ENCODE measurements at places on chromosomes 5 and 9.

GRCh38 chr5:104241046-104241445 lies 678.5 kb upstream of the NUDT12 start:
- DNase-seq: no peak

GRCh38 chr9:132722564-132723065 lies 52.4 kb downstream of the GTF3C4 start:
- DNase-seq: no peak

DNA sequence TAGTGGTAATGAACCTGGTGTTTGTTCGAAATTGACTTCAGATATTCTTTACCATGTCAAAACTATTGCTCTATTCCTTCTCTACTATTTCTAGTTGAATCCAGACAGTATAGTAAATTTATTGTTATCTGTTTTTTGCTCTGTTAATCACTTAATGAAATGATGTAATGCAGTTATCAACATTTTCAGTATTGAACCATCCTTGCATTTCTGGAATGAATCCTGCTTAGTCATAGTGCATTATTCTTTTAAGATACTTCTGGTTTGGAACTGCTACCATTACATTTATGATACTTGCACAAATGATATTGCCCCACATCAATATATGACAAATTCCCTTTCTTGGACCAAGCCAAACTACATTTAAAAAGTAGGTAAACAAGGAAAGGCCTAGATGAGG lies 554.0 kb upstream of the KLF4 start:
- no peak for DNase-seq

DNA sequence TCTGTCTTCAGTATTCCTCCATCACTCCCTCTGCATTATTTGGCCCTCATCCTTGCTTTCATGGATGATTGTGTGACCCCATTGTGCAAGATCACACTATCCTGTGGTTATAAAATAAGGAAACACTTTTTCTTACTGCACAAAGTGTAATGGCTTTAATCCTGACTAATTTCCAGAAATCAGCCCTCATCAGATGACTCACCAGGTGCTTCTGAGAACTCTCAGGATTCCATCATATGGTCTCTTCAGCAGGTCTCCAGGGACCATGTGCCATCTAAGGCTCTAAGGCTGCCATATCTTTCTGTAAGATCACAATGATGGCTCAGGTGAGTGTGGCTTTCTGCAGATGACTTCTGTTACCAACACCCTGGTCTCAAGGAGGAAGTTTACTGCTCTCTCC lies 27.3 kb upstream of the FER start:
- DNase-seq: no peak

Data from activated CD4-positive, alpha-beta T cell treated with anti-CD3 and anti-CD28 coated beads for 36 hours (primary cell).